ENCODE measurements at places on chromosomes 12 and 14. TPM values are rescaled to one million over a fixed set of nuclear protein-coding genes. Genes with fewer than 3 reads are reported as not detected.
A peak's percentile ranks its signal among the peaks of the same experiment; 100 is the strongest.

RIPK3 gene
- total RNA-seq = 4.7 TPM

TCL1B gene
- not detected for total RNA-seq

MORN3 gene
- 0.79 TPM for total RNA-seq

HVCN1 gene
- 0.53 TPM for total RNA-seq

ENDOU gene
- not detected for total RNA-seq

KIF26A gene
- 0.26 TPM for total RNA-seq

RNU6-7 gene
- not detected for total RNA-seq

GRIP1 gene
- 28.0 TPM for total RNA-seq

NKX2-1 gene
- total RNA-seq = 4.1 TPM

SPIC gene
- total RNA-seq = not detected

CLEC1A gene
- not detected for total RNA-seq

COX6A1 gene
- total RNA-seq = 659 TPM

CLEC4D gene
- total RNA-seq = not detected

- DNase-seq = no peak
Measured at GRCh38 chr14:93708311-93708734, 80.0 kb downstream of the PRIMA1 start.

- no peak for DNase-seq
Measured at GRCh38 chr12:2393016-2393415, 340.2 kb downstream of the CACNA1C start.

DNA sequence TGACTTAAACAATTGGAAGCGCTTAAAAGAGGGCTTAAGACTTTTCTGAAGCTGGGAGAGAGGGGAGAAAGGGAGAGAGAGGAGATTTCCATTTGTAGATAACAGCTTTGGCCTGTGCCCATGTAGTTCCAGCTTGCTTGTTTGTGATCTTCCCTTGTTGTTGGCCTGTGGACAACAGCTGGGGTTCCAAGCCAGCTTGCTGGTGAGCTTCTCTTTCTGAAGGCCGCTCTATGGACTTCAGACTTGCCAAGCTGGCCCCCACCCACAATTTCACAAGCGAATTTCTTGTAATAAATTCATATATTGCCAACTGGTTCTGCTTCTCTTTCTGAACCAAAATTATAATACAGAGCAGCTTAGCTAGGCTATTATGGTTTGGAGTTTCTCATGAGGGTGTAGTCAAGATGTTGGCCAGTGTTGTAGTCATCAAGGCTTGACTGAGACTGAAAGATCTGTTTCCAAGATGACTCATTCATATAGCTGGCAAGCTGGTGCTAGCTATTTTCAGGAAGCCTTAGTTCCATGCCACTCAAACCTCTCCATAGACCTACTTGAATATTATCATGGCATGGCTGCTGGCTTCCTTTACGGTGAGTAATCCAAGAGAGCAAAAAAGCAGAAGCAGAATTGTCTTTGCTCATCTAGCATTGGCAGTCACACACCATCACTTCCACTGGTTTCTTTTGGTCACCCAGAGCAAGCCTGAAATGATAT is 89.4 kb downstream of the ATP23 start:
- DNase-seq = peak; percentile 99

DNA sequence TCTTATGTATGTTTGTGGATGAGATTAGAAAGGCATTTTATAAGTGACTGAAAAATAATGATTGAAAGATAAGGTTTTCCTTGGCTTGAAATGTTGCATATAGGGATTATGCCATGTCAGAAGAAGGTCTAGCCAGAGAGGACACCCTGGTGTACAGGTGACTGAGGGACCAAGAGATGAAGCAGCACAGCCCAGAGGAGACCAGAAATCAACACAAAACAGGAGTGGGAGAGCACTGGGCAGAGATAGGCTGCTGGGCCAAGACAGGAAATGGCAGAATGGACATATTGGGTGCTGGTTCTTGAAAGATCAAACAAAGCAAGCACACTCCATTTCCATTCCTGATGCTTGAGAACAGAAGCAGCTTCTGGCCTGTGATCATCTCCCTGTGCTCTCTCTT is 24.4 kb upstream of the FRMD6 start:
- DNase-seq = no peak

DNA sequence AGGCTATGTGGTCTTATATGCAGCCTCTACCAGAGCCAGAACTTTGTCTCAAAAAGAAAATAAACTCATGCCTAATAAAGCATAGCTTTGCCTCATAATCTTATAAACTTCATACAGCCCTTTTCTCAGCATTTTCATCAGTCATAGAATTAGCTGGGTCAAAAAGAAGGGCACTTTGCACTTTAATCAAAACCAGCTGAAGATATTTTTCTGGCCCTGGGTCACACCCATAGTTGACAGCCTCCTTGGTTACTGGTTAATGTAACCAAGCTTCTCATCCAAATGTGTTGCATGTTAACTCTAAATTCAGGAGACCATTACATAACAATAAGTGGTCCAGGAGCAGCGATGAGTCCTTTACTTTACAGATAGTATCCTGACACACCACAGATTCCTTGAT is 558.2 kb downstream of the FLRT2 start:
- no peak for DNase-seq

- peak; percentile 68 for DNase-seq
Measured at GRCh38 chr12:68439368-68440045, 107.3 kb upstream of the MDM1 start.

- no peak for DNase-seq
Measured at GRCh38 chr14:99829450-99829849, 36.2 kb downstream of the EML1 start.

DNA sequence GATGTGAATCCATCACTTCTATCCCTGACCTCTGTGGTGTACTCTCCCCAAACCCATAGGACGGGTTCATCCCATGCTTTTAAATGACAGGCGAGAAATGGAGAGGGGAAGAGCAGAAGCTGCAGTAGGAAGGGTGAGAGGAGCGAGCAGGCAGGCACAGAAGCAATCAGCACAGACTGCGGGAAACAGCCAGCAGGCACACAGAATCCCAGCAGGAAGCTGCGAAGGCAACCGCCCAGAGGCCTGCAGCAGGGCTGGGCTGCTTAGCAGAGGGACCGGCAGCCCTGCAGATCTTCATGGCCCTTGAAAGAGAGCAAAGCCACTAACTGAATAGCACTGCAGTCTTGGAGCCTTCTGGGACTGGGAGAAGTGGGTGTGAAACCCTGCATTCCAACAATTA is 287.0 kb upstream of the FKBP4 start:
- no peak for DNase-seq

DNA sequence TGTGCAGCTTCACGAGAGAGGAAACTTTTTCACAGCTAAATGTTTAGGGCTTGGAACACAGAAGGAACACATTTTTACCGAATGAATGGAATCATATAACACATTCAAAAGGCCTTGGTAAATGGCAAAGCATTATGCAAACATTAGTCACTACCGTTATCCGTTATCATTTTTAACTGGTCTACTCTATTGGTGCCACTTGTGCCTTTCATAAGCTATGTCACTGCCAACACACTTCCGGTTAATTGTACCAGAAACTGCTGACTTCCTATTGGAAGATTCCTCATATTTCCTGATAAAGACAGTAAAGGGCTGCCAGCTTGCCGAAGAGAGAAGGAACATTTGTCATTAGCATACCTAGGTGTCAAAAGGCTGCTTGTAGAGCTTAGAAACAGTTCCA is 169.2 kb downstream of the APAF1 start:
- no peak for DNase-seq

- no peak for DNase-seq
Measured at GRCh38 chr12:106302401-106303201, at the start of gene TCP11L2. Gene TCP11L2 (plus strand): TSS chr12:106302733. CDS start chr12:106311076, 8,343 bp downstream.

GRCh38 chr12:6192604-6193380 is 7.4 kb upstream of the CD9 start:
- DNase-seq = no peak

- peak; percentile 65 for DNase-seq
Measured at GRCh38 chr12:6084261-6084968, 40.1 kb downstream of the VWF start.

GRCh38 chr12:24705741-24706358 is 243.1 kb downstream of the BCAT1 start:
- no peak for DNase-seq

DNA sequence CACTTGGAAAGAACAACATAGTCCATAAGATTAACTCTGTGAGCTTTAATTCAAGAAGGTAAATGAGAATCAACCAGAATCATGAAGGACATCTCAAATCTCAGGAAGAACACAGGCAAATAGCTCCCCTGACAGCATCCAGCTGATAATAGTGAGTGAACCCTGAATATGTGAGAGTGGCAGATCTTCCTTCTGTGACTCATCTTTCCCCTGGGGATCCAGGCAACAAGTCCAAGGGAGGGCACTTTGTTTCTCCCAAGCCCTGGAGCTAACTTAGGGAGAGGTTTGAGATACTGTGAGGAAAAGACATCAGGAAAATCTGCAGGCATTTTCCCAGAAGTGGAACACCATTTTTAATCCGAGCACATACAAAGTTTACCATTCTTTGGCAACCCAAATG is 763.9 kb upstream of the MGAT4C start:
- DNase-seq = peak; percentile 25

DNA sequence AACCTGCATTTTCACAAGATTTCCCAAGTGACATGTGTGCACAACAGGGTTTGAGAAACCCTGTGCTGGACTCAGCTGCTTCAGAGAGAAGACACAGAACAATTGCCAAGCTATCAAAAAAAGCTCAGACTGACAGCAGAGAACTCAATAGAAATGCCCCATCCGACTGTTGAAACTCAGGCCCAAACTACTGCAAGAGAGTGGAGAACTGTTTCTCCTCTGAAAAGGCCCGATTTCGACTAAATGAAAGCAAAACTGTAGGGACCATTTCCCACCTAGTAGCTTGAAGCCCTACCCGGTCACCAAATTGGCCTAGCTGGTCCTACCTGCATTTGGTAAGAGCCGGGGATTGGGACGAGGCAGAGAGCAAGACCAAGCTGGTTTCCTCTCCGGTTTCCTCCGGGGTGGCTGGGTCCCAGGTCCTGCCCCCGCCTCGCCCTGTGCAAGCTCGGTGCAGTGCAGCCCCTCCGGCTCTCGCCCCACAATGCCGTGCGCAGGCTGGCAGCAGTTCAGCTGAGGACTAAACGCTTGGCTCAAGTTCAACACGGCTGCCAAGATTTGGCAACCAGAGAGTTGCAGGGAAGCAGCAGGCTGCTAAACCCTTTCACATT is 1180.6 kb downstream of the VRK1 start:
- peak; percentile 72 for DNase-seq

DNA sequence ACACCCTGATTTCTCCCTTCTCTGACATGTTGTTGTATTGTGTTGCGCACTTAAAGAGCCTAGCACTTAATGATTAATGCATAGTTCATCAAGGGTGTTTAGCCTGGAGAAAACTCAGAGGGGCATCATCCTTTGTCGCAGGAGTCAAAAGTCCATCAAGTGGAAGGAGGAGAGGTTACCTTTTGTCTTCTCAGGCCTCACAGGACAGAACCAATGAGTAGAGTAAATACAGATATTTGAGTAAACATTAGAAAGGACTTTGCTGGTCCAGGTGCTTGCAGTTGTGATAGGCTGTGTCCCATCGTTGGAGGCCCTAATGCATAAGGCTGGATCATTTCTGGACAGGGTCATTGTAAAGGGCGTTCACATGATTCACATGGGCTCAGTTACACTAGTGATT is 430.9 kb downstream of the PCNX1 start:
- no peak for DNase-seq

- peak; percentile 91 for DNase-seq
Measured at GRCh38 chr14:91879196-91879595, 11.9 kb upstream of the TC2N start.

DNA sequence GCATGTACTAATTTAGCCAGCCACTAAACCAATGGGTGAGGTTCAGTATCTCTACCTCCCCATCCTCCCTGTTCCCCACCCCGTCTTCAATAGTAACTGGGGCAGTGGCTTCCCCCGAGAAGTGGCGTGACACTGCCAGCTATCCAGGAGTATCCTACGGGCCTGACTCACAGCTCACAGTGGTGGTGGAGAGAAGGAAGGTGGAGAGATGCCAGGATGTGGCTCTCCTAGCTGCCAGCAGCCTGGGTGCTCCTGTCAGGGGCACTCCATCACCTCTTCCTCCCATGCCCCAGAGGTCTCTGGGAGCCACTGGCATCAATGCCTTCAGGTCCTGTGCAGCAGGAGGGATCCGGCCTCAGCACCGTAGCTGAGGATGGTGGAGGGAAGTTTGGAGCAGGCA is 49.0 kb downstream of the TSPAN11 start:
- DNase-seq = no peak

DNA sequence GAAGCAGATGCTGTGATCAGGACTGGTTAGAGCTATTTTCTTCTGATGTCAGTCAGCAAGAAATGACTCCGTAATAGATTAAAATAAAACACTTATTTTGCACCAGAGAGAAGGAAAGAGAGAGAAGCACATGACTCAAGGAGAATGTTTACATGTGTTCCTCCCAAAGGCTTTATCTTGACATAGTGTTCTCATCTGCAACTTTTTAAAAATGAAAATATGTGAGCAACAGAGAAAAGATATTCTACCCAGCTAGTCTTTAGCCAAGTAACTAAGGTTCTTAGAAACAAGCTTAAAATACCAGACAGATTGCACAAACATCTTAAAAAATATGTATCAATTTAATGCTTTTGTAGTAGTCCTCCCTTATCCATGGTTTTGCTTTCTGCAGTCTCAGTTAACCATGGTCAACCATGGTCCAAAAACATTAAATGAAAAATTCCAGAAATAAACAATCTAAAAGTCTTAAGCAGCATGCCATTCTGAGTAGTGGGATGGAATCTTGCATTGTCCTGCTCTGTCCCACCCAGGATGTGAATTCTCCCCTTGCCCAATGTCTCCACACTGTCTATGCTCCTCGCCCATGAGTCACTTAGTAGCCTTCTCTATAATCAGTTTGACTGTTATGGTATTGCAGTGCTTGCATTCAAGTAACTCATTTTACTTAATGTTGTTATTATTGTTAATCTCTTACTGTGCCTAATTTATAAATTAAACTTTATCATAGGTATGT is 9.9 kb downstream of the SERPINA10 start:
- peak; percentile 3 for DNase-seq

DNA sequence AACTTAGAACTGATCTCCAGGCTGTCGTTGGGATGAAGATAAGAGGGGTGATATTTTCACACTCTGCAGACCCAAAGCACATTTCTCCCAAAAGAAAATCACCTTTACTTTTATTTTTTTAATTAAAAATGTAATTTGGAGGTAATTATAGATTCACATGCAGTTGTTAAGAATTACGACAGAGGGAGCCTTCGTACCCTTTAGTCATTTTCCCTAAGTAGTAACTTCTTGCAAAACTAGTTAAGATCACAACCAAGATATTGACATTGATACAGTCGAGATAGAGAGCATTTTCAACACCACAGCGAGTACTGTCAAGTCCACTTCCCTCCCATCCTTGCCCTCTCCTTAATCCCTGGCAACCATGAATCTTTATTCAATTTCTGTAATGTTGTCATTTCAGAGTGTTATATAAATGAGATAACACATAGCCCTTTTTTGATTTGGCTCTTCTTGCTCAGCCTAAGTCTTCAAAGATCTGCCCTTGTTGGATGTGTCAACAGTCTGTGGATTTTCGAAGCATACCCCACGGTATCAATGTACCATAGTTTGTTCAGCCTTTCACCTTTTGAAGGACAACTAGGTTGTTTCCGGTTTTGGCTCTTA is 39.6 kb downstream of the DNAH10 start:
- peak; percentile 55 for DNase-seq

GRCh38 chr14:57657487-57657886 is 163.8 kb upstream of the CCDC198 start:
- peak; percentile 82 for DNase-seq

GRCh38 chr12:20585913-20586312 is 109.2 kb upstream of the SLCO1C1 start:
- no peak for DNase-seq

All from bronchial epithelial cell (primary cell).